ENCODE measurements at places on chromosomes 13 and 19. TPM values are rescaled to one million over a fixed set of nuclear protein-coding genes. Genes with fewer than 3 reads are reported as not detected.

GRCh38 chr19:46692918-46693722 is 23.8 kb downstream of the PRKD2 start:
- no peak for DNase-seq

DNA sequence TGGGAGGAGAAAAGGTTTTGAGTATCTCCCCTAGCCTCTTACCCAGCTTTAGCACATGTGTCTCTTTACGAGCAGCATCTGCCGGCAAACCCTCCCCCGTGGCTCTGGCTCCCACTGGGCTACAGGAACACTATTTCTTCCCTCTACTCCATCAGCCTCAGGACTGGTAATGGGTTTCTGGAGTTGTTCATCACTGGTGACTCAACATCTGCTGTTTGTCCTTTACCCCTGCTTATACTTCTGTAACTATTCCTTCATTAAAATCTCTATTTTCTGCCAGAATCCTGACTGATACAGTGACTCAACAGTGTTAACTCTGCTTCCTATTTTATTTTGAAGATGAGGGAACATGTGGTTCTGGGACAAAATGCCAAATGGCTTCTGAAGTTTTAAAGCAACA is 437.3 kb upstream of the HTR2A start:
- DNase-seq, result peak; percentile 61

- DNase-seq, result no peak
Measured at GRCh38 chr13:32852526-32852925, 163.7 kb upstream of the KL start.

GRCh38 chr13:106415442-106415841 is 120.0 kb downstream of the EFNB2 start:
- DNase-seq, result no peak

The APOC4 gene
- total RNA-seq, result not detected

The CRB3 gene
- total RNA-seq, result not detected

The PGLYRP2 gene
- not detected for total RNA-seq

The IL4I1 gene
- 0.82 TPM for total RNA-seq

Data from uterus (tissue), 4 donors.